ENCODE measurements at places on chromosomes 3 and 15. TPM values are rescaled to one million over a fixed set of nuclear protein-coding genes. Genes with fewer than 3 reads are reported as not detected.

GRCh38 chr3:72442759-72443158 is 405.5 kb downstream of the SHQ1 start:
- no peak for DNase-seq

DNA sequence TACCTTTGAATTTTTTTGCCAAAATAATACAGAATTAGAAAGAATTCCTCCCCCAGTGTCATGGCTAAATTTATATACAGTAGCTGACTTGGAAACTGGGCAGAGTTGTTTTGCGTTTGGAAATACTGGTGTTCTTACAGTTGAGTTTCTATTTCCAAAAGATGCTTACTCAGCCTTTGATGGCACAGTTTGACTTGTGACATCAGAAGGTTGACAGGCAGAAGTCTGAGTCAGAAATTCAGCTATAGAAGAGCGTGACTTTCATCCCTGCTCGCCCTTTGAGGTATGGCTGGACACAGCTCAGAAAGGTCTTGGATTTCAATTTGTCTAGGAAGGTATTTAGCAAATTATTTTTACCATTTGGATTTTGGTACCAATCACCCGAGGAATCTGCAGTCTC is 175.8 kb downstream of the VGLL4 start:
- no peak for DNase-seq

GRCh38 chr3:107882881-107883280 is 207.9 kb downstream of the CD47 start:
- peak; percentile 18 for DNase-seq

DNA sequence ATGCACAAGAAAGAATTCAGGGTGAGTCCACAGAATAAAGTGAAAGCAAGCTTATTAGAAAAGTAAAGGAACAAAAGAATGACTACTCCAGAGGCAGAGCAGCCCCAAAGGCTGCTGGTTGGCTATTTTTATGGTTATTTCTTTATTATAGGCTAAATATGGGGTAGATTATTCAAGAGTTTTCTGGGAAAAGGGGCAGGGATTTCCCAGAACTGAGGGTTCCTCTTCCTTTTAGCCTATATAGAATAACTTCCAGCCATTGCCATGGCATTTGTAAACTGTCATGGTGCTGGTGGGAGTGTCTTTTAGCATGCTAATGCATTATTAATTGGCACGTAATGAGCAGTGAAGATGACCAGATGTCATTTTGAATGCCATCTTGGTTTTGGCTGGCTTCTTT is 13.6 kb downstream of the GLDN start:
- no peak for DNase-seq

GRCh38 chr3:187571701-187572100 is 98.5 kb downstream of the SST start:
- no peak for DNase-seq

DNA sequence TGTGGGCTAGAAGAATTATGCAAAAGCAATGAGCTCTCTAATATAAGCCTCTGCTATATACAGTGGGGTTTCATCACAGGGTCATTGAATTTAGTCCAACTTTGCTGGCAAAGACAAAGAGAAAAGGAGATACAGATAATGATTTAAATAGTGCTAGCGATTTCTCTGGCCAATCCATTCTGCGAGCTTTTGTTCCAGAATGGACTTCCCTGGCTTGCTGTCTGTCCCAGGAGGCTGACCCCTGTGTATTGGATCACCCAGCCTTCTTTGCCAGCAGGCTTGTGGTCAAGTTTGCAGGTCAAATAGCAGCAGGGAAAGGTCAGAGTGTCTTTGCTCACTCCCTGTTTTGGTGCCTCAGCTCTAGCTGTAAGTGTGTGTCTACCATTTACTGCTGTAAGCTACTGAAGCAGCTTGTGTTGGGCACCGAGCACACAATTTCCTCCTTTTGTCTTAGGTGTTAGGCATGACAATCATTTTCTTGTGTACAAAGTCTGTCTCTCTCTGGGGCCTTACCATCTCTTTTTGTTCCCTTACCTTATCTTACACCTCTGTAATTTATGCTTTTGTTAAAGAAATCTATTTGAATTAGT is 55.7 kb downstream of the UNC13C start:
- no peak for DNase-seq

GRCh38 chr15:87944691-87945090 is 311.8 kb downstream of the NTRK3 start:
- no peak for DNase-seq

GRCh38 chr3:191470545-191470944 is 9.6 kb downstream of the PYDC2 start:
- DNase-seq = no peak

- no peak for DNase-seq
Observed at GRCh38 chr15:82558502-82558901, 18.2 kb upstream of the RPS17 start.

GRCh38 chr15:60918234-60918959 is 310.7 kb downstream of the RORA start:
- DNase-seq = no peak

DNA sequence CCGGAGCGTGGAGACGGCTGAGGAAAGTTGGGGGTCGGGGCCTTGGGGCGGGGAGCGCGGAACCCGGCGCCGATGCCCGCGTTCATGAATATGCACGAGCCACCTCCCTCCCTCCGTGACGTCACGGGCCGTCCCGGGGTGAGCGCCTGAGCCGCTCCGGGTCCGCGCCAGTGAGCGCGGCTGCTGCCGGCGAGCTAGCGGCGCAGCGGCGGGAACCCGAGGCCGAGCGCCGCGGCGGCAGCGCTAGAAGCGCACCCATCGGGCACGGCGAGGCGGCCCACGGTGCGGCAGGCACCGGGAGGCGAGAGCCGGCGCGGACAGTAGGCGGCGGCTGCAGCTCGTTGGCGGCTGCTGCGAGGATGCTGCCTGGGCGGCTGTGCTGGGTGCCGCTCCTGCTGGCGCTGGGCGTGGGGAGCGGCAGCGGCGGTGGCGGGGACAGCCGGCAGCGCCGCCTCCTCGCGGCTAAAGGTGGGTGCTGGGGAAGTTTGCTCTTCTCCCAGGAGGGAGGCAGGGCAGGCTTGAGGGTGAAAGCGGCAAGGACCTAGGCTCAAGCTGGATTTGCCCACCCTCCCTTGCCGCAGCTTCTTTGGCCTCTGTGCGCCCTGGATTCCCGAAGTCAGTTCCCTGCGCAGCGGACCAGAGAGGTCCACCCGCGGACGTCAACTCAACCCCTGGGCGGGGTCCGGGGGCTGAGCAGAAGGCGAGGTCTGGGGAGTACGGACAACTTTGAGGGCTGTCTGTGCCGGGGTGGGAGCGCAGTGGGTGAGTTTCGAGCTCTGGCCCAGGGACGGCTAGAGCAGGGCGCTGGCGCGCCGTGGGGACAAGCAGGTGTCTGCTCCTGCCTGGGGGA is at the start of gene CLSTN2:
TSS of gene CLSTN2 (plus strand) at position 170 of the 850 bp plus-strand sequence.
- no peak for DNase-seq

- no peak for DNase-seq
Observed at GRCh38 chr3:5576277-5577011, 388.9 kb downstream of the EDEM1 start.

DNA sequence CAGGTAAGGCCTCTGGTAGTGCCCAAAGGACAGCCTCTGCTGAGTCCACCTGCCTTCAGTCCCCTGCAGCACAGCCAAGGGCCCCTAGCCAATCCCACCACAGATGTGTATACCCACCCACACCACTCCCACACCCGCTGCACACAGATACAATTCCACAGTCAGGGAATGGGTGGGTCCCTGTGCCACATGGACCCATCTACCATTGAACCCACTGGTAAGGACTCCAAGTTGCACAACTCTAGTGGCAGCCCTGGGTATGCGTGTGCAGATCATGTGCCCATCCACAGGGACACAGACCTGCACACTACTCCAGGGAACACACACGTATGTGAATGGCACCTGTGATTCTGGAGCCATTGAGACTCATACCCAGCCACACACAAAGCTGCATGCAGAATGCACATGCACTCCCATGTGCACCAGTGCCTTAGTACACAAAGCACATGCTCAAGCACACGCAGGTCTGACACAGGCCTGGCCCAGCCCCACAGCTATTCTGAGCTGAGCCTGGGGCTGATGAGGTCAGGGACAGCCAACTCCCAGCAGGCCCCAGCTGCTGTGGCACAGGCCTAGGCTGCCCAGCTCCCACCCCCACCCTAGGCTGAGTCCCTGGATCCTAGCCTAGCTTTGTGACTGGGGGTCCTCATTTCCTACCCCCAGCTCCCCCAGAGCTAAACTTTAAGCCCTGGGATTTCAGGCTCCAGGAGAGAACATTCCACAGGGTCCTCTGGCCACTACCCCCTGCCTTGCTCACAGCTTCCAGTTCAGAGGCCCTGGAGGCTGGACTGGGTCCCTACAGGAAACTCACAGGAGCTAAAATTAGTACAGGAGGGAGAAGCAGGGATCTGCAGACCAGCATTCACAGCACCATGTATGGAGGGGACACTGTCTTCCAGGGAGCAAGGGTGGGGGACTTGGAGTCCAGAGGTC is 2.7 kb upstream of the ALS2CL start:
- DNase-seq = no peak

GRCh38 chr3:177374323-177374722 is 177.0 kb upstream of the TBL1XR1 start:
- no peak for DNase-seq

- no peak for DNase-seq
Observed at GRCh38 chr15:57957113-57957512, 108.4 kb downstream of the ALDH1A2 start.

GRCh38 chr15:34799149-34800101 is 4.1 kb upstream of the ACTC1 start:
- no peak for DNase-seq

GRCh38 chr3:174858353-174858752 is 781 bp upstream of the NAALADL2 start:
- DNase-seq = no peak

GRCh38 chr3:153158961-153159735 is 2.9 kb upstream of the RAP2B start:
- DNase-seq = no peak

DNA sequence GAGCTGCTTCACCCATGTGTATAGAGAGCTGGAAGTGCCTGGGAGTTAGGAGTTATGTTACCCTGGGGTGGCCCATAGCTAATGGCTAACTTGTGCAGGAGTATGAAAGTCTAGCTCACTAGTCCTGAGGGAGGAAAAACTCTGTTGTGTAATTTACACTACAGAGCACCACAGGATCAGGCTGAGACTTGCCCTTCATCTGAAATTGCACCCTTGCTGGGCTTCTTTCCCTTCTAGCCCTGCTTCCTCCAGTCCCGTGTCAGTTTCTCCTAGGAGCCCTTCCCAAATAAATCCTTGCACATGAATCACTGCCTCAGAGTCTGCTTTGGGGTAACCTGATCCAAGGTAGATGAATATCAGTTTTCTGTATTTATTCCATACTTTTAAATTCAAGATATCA is 40.0 kb downstream of the CTXND1 start:
- DNase-seq = no peak

GRCh38 chr3:174321548-174321947 is 537.6 kb upstream of the NAALADL2 start:
- no peak for DNase-seq

DNA sequence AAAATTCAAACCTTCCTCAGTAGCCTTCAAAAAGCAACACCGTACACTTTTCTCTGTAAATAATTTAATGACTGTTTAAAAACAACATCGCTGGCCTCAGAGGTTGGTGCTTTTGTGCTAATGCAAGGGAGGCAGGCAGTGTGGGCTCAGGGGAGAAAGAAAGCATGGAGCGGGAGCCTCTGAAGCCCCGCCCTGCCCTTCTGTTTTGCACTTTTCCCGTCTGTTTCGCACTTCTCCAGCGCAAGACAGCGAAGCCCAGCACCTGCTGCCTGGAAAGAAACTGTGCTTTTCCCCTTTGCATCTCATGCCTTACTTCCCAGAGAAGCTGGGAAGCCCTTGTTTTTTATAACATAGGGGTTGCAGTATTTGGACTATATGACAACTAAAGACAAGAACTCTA is 23.1 kb downstream of the TRPM1 start:
- DNase-seq = no peak

DNA sequence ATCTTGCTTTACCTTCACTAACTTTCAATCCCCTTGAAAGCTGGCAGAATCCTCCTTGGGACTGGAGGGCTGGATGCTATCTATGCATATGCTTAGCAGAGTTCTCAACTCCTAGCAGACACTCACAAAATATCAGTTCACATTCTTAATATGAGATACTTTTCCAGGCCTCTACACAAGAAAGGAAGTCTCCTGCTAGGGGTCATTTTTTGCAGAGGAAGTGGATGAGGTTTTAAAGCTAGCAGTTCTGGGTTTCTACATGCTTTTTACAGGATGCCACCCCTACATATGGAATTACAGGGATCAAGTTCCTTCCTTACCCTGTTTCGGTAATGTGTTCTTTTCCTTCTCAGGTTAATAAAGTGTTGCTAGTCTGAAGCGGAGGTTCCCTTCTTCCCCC is 206.3 kb upstream of the TP63 start:
- no peak for DNase-seq

DNA sequence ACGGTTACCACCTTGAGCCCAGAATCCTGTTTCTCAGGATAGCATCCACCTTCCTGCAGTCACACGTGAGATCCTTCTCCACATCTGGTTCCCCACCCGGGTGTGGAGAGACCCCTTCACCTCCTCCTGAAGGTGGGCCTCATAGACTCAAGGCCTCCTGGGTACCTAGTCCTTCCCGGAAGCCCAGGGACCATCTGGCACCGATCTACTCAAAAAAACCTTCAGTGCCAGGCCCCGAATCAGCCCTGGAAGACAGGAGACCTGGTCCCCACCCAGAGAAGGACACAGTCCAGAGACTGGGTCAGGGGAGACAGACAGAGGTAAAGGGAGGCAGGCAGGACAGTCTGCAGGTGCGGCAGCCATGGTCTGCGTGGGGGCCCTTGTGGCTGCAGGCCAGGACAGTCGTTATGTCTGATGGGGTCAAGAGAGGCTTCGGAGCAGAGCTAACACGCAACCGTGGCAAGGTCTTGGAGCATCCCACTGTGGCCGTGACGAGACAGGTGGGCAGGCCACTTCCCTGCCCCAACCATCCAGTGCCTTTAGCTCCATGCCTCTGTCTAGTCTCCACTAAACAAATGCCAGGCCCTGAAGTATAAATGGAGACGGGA is 112.2 kb upstream of the ABHD17C start:
- DNase-seq = no peak

- no peak for DNase-seq
Observed at GRCh38 chr15:89226359-89227221, 5.2 kb upstream of the RLBP1 start.

Gene SYNM
- total RNA-seq = 8.3 TPM

Gene TICRR
- total RNA-seq = 1.4 TPM

Gene COX17
- 19.0 TPM for total RNA-seq

Gene WNT5A
- total RNA-seq = 33.8 TPM

Gene OSTN
- not detected for total RNA-seq

Gene KIF15
- 0.92 TPM for total RNA-seq

Gene MEGF11
- total RNA-seq = 0.73 TPM

Gene KNSTRN
- total RNA-seq = 20.2 TPM

Gene AQP9
- not detected for total RNA-seq

Gene P4HTM
- total RNA-seq = 32.9 TPM

Gene C3orf85
- total RNA-seq = not detected

Gene MFAP1
- 18.8 TPM for total RNA-seq

Gene PLA2G4E
- total RNA-seq = not detected

Gene SPINK8
- not detected for total RNA-seq

Gene CDCP1
- 19.4 TPM for total RNA-seq
